ENCODE measurements at places on chromosomes 11 and 22. TPM values are rescaled to one million over a fixed set of nuclear protein-coding genes. Genes with fewer than 3 reads are reported as not detected.

UBXN1 gene
- total RNA-seq = 83.1 TPM

DNA sequence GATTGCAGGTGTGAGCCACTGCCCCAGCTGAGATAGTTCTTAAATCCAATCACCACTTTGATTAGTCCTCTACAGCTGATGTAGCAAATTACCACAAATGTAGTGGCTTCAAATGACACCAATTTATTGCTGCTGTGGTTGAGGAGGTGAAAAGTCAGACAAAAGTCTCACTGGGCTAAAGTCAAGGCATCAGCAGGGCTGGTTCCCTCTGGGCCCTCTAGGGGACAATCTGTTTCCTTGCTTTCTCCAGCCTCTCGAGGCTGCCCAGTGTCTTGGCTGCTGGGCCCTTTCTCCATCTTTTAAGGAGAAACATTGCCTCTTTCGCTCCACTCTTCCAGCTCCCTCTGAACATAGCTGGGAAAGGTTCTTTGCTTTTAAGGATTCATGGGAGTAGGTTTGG, 50.5 kb upstream of the SHANK2 start:
- DNase-seq = no peak

PTPRCAP gene
- total RNA-seq = 1.9 TPM

MS4A12 gene
- total RNA-seq = not detected
